ENCODE measurements at places on chromosomes 12 and 14.

DNA sequence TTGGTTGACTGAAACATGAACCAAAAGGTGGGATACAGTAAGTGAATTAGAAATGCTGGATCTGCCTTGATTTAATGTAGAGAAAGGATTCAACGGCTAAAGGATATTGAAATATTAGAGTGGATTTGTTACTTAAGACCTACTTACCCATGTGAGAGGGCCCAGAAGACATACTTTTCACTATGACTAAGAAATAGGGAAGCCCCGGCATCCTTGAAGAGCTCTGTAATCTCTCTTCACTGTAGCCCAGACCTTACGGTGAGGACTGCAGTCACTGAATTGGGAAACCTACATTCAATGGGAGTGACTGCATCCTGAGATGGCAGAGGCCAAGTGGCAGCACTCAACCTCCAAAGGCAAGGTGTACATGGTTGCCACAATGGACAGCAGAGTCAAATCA lies 52.5 kb downstream of the KANSL2 start:
- no peak for DNase-seq

DNA sequence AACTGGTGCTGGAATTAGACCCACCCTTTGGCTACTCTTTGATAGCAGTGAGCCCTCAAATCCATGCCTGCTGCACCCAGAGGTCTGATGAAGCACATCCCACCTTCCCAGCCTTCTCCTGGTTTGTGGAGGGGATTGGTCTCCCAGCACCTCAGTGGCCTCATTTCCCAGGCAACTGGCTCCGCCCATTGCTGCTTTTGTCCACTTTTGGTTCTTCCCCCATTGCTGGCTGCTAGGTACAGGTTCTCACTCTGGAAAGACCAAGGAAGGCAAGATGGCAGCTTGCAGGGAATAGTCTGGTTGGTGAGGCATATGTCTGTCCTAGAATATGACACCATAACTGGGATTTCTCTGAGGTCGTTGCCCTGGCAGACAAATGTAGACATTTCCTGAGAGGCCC lies 10.2 kb upstream of the KRT5 start:
- no peak for DNase-seq

- DNase-seq: no peak
Measured at GRCh38 chr12:113127791-113128199, 7.8 kb downstream of the RASAL1 start.

DNA sequence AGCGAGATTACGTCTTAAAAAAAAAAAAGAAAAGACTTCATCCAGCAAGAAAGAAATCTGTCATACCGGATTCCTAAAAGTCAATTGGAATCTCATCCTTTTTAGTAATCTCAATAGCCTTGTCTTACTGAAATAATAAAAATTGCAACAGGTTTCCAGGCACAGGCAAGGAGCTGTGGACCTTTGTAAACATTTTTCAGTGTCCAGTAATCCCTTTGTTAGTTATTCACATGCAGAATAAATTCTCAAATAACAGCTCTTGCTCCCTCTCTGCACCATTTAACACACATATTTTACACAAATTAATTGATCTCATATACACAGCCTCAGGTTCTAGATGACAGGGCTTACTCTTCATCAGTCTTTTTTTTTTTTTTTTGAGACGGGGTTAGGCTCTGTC lies 22.0 kb upstream of the CALM1 start:
- no peak for DNase-seq

- no peak for DNase-seq
Measured at GRCh38 chr12:86421333-86421732, 165.1 kb upstream of the MGAT4C start.

- DNase-seq: no peak
Measured at GRCh38 chr12:102427543-102427941, 52.8 kb downstream of the IGF1 start.

DNA sequence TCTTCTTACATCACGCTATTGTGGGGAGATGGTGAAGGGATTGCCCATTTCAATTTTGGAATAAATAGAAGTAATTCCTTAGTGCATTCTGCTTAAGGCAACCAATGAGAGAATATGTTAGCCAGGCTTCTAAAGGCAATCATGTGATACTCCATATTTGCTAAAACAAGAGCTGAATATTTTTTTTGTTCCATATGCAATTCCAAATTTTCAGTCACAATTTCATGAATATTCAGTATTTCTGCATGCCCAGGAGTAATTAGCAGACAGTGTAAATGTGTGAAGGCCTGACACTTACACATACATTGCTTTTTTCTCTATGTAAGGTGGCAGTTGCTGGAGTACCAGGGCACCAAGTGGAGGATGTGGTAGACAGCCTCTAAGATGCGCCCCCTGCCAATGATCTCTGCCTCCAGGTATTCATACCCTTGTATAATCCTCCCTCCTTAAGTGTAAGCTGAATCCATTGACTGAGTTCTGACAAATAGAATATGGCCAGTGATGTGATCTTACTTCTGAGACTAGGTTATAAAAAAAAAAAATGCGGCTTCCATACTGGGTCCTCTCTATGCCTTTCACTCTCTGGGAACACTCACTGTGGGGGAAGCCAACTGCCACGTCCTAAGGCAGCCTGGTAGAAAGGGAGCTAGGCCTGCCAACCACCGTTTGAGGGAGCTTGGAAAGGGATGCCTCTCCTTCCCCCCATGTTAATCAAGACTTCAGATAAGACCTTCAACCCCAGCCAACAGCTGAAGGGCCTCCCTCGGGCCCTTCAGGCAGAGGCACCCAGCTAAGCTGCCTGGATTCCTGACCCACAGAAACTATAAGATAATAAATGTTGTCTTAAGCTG lies 62.7 kb upstream of the PTGR2 start:
- no peak for DNase-seq

DNA sequence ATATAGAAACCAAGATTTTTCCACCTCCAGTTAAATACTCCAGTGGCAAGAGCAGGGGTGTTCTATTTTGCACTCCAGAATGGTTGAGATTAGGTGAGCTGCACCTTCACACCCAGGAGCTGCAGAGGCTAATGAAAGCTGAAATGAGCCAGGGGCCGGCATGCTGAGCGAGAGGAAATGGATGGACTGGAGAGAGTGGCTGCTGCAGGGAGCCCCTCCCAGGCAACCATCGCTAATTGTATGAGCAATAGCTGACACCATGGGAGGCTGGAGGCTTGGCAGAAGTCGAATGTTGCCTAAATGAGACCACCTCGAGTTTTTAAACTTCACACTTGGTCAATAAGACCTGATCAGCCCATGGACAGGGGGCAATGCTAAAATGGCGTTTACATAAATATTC lies 301.8 kb upstream of the TMPO start:
- no peak for DNase-seq

- DNase-seq: no peak
Measured at GRCh38 chr14:76538648-76539008, 162.7 kb downstream of the ESRRB start.

DNA sequence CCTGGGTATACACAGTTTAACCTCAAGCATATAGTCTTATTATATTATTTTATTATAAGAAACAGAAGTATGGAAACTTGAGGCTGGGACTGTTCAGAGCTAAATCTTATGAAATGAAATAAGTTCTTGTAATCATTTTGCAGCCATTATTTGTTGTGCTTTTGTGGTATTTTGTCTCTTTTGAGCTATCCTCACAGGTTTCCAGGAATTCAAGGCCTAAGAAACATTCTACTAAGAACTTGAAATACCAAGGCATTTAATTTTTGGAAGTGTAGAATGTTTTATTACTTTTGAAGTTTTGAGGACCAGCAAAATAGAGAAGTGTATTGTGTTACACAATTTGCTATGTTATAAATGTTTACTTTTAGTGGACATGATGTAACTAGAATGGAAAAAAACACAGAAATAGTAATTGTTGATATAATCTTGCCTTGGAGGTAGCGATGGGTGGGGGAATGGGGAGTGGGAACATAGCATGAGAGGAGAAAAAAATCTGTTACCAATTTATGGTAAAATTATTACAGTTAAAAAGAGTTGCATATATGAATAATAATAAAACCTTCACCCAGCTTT lies 81.7 kb downstream of the CRADD start:
- no peak for DNase-seq

GRCh38 chr14:68977180-68977717 lies 1.9 kb downstream of the ACTN1 start:
- DNase-seq: no peak

GRCh38 chr14:23727566-23728335 lies 91.6 kb downstream of the DHRS2 start:
- DNase-seq: no peak

- DNase-seq: no peak
Measured at GRCh38 chr14:103064978-103065377, 7.6 kb upstream of the CDC42BPB start.

DNA sequence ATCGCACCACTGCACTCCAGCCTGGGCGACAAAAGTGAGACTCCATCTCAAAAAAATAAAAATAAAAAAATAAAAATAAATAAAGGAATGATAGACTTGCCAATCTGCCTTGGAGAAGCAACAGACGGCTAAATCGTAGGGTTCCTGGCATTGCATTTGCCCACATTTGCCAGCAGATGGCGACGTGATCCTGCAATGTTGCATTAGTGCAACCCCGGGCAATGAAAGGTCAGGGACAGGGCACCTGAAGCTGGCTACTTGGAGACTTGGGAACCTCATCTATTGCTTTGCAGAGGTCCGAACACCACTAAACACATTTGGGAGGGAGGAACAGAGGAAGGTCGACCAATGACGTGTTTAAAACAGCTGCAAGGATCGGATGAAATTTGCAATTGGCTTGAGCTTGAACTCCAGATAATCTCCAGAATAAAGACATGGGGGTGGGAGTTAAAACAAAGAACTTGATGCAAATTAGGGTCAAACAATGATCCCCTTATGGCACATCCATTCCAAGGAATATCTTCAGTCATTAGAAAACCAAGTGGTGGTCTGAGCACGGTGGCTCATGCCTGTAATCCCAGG lies 34.6 kb downstream of the SPRING1 start:
- DNase-seq: peak; percentile 64

GRCh38 chr12:65609359-65609771 lies 214.9 kb upstream of the HMGA2 start:
- DNase-seq: no peak

DNA sequence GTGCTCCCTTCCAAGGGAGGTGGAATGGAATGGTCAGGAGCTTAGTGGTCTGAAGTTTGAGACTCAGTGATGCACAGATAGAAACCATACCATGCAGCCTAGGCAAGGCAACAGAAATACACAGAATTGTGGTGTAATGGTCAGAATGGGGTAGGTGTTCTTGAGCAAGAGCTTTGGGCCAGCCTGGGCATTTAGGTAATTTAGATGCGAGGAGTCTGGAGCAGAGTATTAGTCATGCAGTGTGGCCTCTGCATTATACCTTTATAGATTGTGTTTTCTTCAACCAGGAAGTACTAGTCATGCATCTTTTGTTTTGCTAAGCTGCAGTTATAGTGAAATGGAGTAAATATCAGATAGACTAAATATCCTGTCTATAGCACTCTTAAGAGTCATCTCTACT lies 118.3 kb downstream of the DAAM1 start:
- no peak for DNase-seq

GRCh38 chr12:24728366-24728765 lies 220.5 kb downstream of the BCAT1 start:
- no peak for DNase-seq

DNA sequence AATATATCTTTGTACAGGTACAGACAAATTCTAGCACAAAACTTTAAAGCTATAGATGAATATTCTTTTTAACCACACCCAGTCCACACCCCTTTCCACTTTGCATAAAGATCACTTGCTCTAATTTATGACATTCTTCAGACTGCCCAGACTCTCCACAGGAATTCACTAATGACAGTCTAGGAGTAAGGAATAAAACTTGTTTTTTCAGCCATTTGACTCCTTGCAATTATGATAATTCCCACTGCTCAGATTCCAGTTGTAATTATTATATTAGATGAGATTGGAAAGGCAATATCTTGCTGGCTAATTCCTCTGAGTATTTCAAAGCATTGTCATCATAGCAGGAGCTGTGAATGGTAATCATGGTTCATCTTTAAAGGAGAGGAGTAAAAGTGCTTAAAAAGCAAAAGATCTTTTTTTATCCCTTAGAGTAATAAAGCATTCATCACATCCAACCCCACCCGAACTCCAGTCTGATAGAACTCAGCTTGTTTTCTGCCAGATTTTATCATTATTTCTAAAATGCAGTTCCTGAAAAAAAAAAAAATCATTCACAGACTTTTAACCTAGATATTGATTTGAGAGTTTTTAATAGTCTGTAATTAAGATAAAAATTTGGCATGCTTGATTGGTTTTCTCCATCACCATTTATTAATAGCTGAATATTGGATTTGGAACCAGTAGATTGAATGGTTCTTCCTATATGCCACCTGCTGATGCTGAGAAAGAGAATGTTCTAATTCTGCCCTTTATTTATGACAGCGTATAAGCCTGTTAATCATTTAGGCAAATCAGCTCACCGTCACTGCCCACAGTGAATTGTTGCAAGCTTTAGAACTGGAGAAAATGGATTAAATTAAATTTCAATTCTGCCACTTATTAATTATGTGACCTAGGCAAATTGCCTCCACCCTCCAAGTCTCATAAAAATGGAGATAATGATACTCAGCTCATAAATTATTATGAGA lies 93.9 kb upstream of the RASSF8 start:
- no peak for DNase-seq

DNA sequence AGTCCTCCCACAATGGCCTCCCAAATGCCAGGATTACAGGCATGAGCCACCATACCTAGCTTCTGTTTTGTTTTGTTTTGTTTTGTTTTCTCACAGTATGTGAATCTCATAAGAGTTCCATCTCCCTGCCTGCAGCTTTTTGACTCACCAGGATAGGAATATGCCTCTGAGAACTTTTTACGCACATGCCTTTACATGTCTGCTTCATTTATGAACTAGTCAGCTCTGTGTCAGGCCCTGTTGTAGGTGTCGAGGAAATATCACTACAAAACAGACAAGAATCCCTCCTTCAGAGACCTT lies 89.0 kb downstream of the BORCS5 start:
- peak; percentile 19 for DNase-seq

GRCh38 chr12:48678551-48679185 lies 3.4 kb downstream of the KANSL2 start:
- DNase-seq: no peak

- no peak for DNase-seq
Measured at GRCh38 chr12:72024613-72025012, 86.0 kb downstream of the TPH2 start.
